ENCODE measurements at places on chromosomes 2 and 18. TPM values are rescaled to one million over a fixed set of nuclear protein-coding genes. Genes with fewer than 3 reads are reported as not detected.

ADAM23 gene
- total RNA-seq: 7.6 TPM

ATOH8 gene
- 16.9 TPM for total RNA-seq

CNTNAP5 gene
- total RNA-seq: not detected

OSR1 gene
- total RNA-seq: not detected

UGT1A3 gene
- total RNA-seq: not detected

SERPINB12 gene
- total RNA-seq: not detected

TGOLN2 gene
- total RNA-seq: 75.5 TPM

CRYBA2 gene
- total RNA-seq: not detected

SNED1 gene
- total RNA-seq: 0.11 TPM

SCYGR4 gene
- not detected for total RNA-seq

DYSF gene
- 0.56 TPM for total RNA-seq

IL37 gene
- not detected for total RNA-seq

CRYGD gene
- not detected for total RNA-seq

REG3G gene
- total RNA-seq: 0.19 TPM

TCF23 gene
- total RNA-seq: not detected

LONRF2 gene
- 12.1 TPM for total RNA-seq

MPP4 gene
- 0.11 TPM for total RNA-seq

USP37 gene
- total RNA-seq: 6.0 TPM

NEB gene
- total RNA-seq: 1.4 TPM

GCG gene
- not detected for total RNA-seq
